ENCODE measurements at places on chromosomes 4 and X.

GRCh38 chr4:110198049-110198434 is 373 bp downstream of the ELOVL6 start:
- DNase-seq: no peak

DNA sequence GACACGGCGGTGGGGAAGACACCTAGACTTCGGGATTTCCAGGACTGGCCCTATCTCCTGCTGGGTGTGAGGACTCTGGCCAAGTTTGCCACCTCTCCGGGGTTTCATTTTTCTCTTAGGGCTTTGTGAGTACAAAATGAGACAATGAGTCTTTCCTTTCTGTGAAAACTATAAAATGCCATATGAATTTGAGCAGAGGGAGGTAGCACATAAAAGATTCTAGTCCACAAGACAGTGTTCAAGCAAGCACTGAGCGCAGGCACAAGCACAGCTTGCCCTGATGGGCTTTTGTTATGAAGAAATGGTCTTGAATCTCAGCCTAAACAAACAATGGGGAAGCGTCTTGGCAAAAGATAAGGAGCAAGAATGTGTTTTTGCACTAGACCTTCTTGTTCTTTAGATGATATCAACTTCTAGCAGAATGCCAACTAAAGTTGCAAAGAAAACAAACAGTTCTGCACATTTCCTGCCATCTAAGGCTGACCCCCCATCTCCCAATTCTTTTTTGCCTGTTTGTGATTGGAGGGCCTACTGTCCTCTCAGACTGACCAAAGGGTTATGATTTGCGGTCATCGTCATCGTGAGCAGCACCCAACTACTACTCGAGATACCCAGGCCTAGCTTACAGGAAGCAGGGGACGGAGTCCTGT is 73.0 kb upstream of the ZNF518B start:
- DNase-seq: no peak

DNA sequence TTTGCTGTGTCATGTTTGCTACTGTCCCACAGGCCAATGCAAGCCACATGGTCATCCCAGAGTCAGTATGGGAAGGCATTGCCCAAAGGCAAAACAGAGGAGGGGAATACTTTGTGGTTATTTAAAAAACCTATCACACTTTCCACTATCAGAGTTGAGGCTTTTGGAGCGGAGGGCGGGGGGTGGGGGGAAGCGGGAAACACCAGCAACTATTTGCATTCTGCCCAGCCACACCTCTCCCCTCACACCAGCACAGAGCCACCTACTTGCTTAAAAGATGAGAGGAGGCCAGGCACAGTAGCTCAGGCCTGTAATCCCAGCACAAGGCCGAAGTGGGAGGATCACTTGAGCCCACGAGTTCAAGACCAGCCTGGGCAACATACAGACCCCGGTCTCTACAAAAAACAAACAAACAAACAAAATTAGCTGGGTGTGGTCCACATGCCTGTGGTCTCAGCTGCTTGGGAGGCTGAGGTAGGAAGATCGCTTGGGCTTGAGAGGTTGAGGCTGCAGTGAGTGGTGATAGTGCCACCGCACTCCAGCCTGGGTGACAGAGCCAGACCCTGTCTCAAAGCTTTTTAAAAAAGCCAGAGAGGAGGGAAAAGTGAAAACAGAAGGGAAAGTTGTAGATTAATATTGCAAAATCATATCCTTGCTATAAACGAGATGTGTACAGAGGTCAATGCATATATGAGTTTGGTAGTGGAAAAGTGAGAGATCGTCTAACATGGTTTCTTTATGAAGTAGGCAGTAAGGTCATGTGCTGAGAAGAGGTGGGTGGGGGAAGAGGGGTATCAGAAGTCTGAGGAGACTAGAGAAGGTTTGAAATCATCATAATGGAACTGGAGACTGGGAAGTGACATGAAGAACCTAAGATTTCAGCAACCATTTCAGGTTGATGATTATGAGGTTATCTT is 1.9 kb upstream of the CHST7 start:
- DNase-seq: no peak

GRCh38 chr4:18020145-18020670 is 1.3 kb downstream of the LCORL start:
- DNase-seq: no peak

DNA sequence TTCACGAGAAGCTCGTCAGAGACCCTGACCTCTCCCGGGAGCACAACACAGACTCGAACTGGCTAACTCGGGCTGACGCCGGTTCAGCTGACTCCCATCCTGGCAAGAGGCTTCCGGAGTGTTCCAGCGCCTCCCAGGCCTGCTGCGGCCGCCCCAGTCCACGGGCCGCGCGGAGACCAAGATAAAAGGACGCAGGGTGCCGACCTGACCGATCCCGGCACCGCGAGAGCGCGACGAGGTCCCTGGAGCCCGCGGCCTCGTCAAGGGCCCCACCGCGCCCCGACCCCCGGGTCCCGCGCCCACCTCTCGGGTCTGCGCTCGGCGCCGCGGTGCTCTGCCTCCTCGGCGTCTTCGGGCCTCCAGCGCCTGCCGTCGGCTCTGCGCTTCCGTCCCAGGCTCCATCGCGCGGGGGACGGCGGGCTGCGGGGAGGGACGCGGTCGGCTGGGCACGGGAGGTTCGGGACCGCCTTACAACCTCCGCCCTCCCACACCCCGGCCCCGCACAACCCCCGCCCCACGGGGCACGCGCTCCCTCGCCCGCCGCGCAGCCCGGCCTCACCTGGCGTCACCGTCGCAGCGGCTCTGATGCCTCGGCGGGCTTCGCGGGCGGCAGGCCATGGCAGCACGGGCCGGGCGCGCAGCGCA is 426 bp downstream of the SLBP start:
- DNase-seq: no peak

DNA sequence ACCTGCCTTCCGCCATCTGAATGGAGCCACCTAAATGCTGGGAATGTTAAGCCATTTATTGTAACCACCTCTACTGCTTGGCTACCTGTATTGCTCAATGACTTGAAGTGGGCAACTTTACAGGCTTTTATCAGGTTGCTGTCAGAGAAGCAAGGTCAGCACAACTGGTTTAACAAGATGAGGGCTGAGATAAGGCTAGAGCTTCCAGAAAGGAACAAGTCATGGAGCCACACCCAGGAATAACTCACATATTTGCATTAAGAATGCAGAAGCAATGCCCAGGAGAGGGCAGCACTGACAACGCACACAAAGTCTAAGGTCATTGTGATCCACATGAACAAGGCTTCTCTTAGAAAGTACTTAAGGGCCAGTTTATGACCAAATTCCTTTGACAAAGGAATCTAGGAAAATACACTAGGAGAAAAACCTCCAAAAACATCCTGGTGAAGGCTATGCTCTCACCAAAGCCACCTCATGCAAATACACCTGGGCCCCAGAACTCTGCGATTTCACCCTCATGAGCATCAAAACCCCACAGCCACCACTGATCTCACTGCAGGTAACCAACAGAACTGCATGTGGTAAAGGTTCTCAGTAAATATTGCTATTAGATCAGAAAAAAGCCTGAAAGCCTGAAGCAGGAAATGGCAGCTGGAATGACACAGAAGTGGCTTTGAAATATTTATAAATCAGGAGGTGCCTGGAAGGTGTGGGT is 15.0 kb upstream of the STS start:
- DNase-seq: no peak

DNA sequence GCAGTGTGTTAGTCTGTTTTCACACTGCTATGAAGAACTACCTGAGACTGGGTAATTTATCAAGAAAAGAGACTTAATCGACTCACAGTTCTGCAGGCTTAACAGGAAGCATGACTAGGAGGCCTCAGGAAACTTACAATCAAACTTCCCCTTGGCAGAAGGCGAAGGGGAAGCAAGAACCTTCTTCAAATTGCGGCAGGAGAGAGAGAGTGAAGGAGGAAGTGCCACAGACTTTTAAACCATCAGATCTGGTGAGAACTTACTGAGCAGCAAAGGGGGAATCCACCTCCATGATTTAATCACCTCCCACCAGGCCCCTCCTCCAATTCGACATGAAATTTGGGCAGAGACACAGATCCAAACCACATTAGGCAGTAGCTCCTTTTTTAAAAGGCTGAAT is 59.2 kb upstream of the LEF1 start:
- no peak for DNase-seq

GRCh38 chr4:137601934-137602333 is 69.6 kb upstream of the PCDH18 start:
- no peak for DNase-seq

DNA sequence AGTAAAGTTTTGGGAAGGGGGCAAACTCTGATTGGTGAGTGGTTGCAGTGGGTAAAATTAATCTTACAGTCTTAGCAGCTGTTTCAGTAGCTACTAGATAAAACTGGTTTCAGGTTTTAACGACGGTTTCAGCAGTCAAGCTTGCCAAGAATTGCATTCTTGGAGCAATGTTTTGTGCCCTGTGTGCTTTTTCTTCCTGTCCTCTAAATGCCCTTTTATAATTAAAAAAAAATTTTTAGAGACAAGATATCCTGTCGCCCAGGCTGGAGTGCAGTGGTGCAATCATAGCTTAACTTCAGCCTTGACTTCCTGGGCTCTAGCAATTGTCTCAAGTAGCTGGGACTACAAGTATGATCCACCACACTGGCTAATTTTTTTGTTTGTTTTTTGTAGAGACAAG is 6.3 kb upstream of the PPEF2 start:
- no peak for DNase-seq

- no peak for DNase-seq
Observed at GRCh38 chr4:129223945-129224344, 128.0 kb downstream of the C4orf33 start.

- DNase-seq: no peak
Observed at GRCh38 chrX:8971116-8971515, 62.8 kb downstream of the FAM9B start.

- no peak for DNase-seq
Observed at GRCh38 chr4:147704846-147705245, 20.9 kb upstream of the PRMT9 start.

DNA sequence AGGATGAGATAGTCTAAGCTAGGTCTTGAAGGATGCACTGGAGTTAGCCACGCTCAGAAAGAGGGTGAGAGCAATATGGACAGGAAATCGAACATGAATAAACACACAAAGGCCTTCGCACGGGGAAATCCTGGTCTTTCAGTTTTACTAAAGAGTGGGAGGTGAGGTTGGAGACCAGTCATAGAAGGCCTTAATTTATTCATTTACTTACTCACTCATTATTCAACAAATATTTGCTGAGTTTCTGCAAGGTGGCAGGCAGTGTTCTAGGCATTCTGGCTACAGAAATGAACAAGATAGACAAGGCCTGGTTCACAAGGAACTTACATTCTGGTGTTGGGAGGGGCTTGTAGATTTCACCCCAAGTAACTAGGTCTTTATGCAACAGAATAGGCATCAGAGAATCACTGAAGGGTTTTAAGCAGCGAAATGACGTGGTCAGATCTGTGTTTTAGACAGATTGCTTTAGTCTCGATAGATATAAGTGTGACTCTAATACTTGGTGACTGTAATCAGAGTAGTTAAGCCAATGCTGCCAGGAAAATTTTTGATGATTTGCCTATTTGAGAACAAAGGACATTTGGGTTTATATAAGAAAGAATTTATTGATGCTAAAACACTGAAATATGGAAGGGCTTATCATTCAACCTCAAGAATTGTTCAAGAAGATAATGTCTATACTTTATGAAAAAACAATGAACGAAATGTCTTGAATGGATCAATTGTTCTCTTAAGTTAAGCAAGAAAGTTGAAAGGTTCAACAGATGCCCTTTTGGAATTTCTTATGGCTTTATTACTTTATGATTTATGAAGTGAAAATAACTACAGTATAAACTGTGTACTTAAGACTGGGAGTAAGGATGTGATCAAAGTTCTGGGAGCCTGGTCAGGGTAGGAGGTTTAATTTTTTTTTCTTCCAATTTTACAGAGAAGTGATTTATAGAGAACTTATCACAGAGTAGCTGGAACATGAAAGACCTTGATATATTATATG is 184.4 kb upstream of the CASK start:
- DNase-seq: no peak

- DNase-seq: no peak
Observed at GRCh38 chr4:19195696-19196095, 1056.0 kb upstream of the SLIT2 start.

DNA sequence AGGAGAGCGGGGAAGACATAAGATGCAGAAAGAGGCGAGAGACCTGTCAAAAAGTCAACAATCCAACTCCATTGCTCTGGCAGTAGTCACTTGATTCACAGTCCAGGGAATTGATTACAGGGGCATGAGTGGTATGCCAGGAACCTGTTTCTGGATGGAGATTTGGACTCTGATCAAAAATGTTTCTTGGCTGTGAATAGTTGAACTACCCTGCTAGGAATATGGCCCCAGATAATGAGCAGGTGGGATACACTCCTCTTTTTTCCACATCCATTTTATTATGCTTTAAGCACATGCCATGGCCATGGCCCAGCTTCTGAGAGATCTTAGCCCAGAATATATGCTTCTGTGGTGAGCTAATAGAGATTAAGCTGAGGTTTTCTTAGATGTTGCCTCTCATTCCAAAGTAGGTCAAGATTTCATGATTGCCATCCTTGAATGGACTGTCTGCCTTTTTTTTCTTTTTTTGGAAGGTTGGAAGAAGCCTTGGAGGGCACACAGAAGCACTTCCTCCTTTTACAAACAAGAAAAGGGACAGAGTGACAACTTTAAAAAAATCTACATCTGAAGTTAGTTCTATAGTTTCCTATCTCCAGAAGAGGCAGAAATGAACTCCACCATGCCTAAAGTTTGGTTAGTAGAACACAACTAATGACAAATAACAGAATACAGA is 121.9 kb downstream of the KIT start:
- DNase-seq: no peak

GRCh38 chr4:24820541-24820940 is 25.2 kb downstream of the SOD3 start:
- no peak for DNase-seq

DNA sequence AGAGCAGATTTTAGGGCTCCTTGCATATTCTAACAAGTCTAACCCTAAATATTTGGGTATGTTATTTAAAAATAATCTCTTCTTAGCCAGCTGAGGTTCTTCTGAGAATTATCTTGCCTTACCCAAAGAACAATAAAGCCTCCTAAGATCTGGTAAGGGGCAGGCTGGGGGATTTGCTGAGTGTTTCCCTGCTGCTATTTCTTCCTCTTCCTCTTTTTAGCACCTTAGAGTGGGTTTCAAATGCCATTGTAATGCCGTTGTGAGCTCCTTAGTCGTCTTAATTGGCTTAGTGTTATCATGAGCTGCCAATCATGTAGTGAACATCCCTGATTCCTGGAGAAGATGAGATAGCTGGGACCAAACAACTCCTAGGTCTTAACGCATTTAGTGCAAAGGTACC is 15.4 kb downstream of the STOX2 start:
- DNase-seq: no peak

- no peak for DNase-seq
Observed at GRCh38 chr4:8198206-8198905, 734 bp upstream of the SH3TC1 start.

DNA sequence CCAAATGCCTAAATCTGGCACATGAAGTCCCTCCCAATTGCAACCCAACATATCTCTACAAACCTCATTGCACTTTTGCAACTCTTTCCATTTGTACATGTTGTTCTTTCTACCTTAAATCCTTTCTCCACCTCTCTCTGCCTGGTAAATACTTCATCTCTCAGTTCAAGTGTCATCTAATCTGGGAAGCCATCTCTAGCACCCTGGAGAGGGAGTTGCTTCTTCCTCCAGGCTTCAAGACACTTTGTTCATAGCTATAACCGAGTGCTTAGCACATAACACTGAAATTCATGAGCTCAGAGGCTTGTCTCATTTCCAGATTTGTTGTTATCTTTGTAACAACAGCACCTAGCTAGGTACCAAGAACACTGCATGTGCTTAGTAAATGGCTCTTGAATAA is 114.8 kb upstream of the NAP1L5 start:
- DNase-seq: no peak

- no peak for DNase-seq
Observed at GRCh38 chr4:6402566-6403399, 69.6 kb downstream of the PPP2R2C start.

Data from stimulated activated CD4-positive, alpha-beta T cell treated with anti-CD3 and anti-CD28 coated beads, Interleukin-1b, Interleukin-23, amount 100 ng/mL, for 1 hour (primary cell).